NCI-H2171 treated with DMSO at 0.1 percent for 48 hours (cell line): ENCODE measurements at places on chromosomes 5 and 9.

GRCh38 chr5:9387879-9388278, 158.0 kb downstream of the SEMA5A start:
- no peak for DNase-seq

GRCh38 chr5:96662725-96663518, 746 bp downstream of the CAST start:
- peak; percentile 70 for DNase-seq

GRCh38 chr9:98075332-98075805, 18.8 kb downstream of the NANS start:
- DNase-seq = no peak

DNA sequence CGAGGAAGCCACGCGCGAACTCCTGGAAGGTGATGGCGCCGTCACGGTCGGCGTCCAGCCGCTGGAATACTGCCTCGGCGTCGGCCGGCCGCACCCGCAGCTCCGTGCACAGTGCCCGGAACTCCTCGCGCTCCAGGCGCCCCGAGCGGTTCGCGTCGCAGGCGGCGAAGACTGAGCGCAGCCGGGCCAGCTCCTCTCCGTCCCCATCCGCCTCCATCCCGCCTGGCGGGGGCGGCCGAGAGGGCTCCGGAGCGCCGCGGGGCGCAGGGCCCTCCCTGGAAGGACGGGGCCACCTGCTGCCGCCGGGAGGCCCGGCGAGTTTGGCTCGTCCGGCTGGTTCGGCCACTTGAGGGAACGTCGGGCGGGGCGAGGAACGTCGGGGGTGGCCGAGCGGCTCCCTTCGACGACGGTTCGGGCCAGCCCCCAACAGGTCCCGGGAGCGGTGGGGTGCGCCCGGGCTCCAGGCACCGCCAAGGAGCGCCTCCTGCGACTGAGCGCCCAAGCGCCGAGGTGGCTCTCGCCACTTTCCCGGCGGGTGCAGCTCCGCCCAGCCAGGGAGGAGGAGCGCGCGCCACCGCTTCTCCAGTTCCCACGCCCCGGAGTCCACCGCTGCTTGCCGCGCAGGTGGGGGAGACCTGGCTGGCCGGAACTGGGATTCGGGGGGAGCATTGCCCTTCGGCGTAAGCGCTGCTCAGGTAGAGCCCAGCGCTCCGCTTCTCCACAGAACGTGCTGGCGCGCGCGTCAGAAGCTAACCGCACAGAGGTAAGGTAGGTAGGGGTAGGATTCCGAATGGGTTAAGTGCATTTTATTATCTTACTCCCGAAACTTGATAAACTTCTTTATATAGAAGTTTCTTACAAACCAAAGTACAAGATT, at the start of gene RASEF:
Gene RASEF, minus strand, starts transcription at position 492 of the 877 bp plus-strand sequence. Its CDS starts 275 bp downstream, at position 217.
- peak; percentile 68 for DNase-seq

DNA sequence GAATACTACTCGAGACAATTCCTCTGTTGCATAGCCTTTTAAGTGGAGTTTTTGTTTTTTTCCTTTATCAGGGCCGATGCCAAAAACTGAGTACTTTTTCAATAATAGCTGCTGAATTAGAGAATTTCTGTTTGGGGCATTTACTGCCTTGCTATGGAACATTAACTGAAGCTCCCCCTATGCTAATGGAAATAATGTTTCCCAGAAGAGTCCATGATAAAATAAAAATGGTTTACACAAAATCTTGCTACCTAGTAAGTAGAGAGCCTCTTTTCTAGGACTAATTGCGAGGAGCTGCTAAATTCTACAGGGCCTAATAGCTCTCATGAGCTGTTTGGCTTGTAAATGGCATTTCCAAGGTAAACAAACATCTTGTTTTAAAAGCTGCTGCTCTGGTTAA, 128.2 kb upstream of the MYO10 start:
- no peak for DNase-seq

DNA sequence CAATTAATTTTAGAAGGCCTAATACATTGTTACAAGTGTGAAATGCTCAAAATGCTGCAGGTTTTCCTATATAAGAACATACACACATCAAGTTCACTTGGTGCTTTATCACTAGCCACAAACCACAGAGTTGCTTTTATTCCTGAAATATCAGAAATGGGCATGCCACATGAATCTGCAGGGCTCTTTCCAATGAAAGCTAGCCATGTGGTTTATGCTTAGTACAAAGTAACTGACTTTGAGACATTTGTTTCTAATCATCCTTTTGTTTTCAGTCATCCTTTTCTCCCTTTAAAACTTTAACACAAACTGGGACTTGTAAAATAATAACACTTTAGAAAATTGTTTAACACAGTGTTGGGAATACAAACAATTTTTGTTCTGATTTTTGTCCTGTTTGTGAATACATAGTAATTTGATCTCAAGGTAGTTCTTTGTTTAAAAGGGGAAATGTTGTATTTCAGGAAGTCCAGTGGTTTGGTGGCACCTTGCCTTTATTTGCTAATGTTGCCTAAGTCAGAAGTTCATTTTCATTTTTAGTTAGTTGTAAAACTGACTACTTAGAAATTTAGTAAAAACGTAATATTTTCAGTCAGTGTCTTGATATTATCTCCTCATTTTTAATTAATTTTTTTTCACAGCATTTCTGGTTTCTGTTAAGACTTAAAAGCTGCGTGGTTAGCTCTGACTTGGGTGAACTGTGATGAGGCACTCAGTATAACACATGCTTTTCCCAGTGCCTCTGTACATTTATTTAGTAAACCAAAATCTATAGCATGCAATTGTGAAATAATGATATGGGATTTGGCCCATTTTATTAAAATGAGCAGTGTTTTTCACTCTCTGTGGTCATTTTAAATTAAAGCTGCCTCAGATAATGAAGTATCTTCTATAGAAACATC, 18.6 kb downstream of the PRDM6 start:
- DNase-seq = no peak

GRCh38 chr5:178145965-178146820, 7.5 kb downstream of the NHP2 start:
- DNase-seq = peak; percentile 17

GRCh38 chr5:4772591-4772990, 367.5 kb upstream of the ADAMTS16 start:
- no peak for DNase-seq

DNA sequence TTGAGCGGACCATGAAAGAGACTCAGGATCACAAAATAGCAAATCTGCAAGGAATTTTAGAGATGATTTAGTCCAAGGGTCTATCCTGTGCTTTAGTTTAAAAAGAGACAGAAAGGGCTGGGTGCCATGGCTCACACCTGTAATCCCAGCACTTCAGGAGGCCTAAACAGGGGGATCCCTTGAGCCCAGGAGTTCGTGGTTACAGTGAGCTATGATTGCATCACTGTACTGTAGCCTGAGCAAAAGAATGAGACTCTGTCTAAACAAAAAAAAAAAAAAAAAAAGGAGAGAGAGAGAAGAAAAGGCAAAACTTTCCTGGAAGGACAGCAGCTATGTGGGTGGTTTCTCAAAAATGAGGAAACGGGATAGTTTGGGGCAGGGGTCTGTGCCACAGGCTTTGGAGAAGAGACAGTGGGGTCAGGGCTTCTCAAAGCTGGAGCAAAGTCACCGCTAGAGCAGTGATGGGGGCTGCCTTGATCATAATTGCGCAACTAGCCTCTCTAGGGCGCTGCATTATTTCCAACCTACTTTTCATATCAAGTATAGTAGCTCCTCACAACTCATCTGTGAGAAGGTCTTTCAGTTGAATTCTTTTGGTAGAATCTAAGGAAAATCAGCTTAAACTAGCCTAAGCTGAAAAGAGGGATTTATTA, 8.5 kb upstream of the ANKH start:
- DNase-seq = no peak

GRCh38 chr5:180201051-180201987, 7.7 kb downstream of the RASGEF1C start:
- DNase-seq = peak; percentile 7

DNA sequence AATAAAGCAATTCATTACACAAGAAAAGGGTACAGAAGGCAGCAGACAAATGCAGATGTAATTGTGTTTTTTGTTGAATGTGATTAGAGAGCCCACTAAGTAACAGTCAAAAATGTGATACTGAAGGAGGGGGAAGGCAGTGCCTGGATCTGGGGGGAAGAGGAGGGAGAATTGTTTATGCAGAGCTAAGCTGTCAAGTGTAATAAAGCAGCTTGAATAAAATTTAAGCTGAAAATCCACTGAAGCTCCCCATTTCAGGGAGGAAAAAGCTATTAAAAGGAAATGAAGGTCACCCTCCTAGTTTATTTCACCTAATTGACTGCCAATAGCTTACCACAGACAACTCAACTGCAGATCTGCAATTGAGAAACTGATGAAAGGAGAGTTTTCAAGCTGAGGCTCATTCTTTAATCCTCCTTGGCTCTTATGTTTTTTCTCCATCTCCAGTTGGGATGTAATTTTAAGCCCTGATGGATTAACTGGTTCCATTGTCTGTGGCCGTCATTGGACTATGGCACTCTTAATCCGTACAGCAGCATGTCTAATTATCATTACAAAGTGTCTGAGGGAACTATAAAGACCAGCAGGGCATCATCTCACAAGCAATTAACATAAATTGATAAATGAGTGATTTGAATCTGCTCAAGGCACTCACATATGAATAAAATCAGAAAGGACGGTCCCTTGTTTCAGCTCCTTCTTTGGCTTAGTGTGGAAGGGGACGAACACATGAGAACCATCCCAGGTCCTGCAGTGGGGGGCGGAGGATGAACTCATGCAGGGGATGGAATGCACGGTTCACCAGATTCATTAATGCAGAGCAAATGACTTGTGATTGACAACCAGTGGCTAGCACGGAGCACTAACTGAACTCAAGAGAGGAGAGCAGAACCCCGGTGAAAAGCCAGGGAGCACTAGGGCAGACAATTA, 38.5 kb downstream of the TLE1 start:
- DNase-seq = no peak

DNA sequence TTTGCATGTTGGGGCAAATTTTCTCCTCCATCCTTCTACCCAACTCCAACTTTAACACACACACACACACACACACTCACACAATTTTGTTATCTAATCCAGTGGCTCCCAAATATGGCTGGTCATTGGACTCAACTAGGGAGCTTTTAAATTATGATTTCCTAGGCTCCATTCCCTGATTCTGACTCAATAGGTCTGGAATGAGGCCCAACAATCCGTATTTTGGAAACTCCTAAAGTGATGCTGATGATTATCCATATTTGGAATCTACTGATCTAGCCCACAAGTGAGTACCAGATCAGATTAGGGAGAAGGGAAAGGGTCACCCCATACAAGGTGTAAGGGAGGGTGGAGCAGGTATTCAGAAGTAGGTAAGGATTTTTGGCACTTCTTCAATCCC, 309.7 kb downstream of the TLE1 start:
- DNase-seq = no peak

GRCh38 chr5:83133797-83134196, 56.5 kb downstream of the XRCC4 start:
- DNase-seq = no peak

DNA sequence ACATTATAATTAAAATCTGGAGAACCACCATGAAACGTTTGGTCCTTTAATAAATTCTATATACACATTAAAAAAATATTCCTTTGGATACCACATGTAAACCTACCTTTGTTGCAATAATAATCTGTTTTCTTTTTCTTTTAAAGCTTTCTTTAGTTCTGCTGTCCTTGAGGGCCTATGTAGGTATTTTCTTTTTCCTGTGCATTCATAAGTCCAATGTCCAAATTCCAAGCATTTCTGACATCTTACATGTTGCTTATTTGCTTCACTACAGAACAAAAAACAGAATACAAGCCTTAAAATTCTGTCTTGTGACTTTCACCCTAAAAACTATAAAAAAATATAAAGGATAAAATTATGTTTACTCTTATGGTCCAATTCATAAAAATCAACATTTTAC, 19.7 kb downstream of the ZCCHC10 start:
- DNase-seq = no peak

DNA sequence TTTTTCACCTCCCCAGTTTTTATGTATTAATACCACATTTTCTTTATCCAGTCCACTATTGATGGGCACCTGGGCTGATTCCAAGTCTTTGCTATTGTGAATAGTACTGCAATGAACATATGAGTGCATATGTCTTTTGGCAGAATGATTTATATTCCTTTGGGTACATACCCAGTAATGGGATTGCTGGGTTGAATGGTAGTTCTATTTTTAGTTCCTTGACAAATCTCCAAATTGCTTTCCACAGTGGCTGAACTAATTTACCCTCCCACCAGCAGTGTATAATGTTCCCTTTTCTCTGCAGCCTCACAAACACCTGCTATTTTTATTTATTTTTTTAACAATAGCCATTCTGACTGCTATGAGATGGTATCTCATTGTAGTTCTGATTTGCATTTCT, 340.2 kb downstream of the ADAMTS6 start:
- DNase-seq = peak; percentile 28

- no peak for DNase-seq
Observed at GRCh38 chr5:131774652-131775367, 22.0 kb downstream of the FNIP1 start.

DNA sequence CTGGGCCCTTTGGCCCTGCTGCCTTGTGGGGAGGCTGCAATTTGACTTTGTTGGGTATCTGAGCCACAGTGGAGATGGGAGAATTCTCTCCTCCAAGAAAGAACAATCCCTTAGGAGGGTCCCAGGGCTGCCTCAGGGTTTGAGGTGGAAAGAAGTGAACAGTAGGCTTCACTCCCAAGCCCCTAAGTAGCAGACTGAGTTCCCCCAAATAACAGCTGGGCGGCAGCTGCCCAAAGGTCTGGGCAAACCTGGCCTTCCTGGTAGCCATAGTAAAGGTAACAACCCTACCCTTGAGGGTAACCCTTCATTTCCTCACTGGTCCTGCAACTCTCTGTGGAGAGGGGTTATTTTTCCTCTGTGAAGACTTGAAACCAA, 746 bp downstream of the RGS3 start:
- DNase-seq = no peak

DNA sequence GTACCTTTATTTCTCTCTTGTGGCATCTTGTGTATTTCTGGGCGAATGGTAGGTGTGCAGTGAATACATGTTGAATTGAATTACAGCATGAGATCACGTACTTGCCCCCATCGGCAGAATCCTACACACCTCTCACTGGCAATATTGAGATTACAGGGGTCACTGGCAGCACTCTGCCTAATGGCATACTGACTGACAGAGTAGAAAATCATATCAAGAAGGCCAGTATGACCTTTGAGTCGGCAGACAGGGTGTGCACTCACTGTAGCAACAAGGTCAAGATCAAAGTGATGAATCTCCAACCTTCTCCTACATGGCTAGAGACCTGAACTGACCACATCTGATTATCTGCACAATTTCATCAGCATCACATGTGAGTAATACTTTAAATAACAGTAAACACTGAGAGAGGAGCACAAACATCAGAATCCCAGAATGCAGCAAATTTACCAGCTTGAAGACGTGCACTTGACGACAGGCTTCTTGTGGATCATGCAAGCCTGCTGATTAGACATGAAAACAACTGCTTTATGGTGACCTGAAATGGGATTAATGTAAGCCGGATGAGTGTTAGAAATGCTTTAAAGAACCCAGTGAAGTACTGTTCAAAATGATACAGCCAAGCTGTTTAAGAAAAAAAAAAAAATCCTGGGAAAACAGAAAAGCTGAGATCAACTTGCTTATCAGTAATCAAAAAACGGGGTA, 267.1 kb upstream of the EFNA5 start:
- DNase-seq = peak; percentile 42

GRCh38 chr5:102856389-102856777, 101.3 kb downstream of the PAM start:
- DNase-seq = no peak

- peak; percentile 77 for DNase-seq
Observed at GRCh38 chr9:129432297-129433154, 188.4 kb downstream of the C9orf50 start.

- DNase-seq = no peak
Observed at GRCh38 chr5:54438620-54439389, 16.7 kb upstream of the HSPB3 start.
